DND-41 (cell line): ENCODE measurements at places on chromosomes 1 and 21.

DNA sequence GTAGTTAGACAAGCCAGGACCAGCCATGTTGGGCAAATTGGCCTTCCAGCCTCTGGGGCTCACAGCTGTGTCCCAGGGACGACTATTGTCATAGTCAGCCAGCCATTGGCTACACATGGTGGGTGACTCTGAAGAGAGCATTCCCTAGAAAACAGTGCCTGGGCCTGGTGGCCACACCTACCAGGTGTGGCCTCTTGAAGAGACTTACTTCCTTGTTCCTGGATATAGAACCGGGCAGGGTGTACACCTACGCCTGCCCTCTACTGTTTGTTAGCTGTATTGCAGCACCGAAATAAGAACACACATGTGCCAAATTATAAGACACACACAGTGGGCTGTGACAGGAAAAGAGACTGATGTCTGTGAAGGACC is 134.6 kb upstream of the ARHGEF16 start:
- peak; percentile 56 for DNase-seq

DNA sequence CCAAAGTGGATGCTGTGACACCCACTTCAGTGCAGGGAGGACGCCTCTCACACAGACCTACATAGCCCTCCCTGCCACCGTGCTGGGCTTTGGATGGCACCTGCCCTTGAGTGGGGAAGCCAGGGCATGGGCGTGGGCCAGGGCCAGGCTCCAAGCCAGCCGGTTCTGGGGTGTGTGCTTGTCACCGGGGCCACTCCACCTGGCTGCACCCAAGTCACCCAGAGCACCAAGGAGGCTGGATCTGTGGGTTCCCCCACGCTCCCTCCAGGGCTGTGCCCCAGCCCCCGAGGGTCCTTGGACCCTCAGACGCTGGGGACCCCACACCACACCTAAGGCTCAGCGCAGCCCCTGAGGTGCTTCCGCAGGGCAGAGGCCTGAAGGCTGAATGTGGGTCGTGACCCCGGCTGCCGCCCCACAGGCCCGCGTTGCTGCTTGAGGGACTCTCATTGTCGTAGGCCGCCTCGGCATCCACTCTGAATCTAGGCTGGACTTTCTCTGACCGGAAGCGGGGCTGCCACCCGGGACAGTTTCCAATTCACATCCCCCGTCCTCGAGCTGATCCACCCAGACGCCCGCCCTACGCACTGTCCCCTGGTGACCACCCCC is 1.5 kb downstream of the MXRA8 start:
- no peak for DNase-seq

DNA sequence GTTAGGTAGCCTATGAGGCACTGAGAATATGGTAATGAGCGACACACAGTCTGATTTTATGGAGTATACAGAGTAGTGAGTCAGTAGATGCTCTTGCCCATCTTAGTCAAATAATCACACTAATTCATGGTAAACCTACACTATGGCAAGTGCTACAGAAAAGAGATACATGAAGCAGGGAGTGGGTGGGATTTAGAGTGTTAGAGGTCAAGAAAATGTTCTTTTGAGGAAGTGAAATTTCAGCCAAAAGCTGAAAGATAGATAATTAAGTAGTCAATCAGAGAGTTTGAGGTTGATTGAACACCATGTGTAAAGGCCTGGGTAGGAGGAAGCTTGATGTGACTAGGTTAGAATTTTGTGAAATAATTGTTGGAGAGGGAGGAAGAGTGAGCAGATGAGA is 14.7 kb downstream of the MDM4 start:
- DNase-seq = no peak

DNA sequence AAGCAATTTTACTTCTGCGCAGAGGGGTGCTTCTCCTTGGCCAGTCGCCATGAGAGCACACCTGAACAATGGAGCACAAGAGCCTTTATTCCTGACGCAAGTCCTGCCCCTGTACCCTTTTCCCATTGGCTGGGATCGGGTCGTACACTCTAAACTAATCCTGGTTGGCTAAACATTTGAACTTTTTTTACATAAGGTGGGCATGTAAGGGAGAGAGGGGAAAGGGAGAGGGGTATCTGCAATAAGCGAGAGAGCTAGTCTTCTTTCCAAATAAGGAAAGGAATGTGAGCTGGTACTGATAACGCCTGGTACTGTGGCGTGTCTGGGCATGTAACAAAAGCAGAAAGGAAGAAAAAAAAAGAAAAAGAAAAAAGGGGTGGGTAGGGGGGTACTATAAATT is 21.8 kb downstream of the MFSD2A start:
- DNase-seq = no peak

DNA sequence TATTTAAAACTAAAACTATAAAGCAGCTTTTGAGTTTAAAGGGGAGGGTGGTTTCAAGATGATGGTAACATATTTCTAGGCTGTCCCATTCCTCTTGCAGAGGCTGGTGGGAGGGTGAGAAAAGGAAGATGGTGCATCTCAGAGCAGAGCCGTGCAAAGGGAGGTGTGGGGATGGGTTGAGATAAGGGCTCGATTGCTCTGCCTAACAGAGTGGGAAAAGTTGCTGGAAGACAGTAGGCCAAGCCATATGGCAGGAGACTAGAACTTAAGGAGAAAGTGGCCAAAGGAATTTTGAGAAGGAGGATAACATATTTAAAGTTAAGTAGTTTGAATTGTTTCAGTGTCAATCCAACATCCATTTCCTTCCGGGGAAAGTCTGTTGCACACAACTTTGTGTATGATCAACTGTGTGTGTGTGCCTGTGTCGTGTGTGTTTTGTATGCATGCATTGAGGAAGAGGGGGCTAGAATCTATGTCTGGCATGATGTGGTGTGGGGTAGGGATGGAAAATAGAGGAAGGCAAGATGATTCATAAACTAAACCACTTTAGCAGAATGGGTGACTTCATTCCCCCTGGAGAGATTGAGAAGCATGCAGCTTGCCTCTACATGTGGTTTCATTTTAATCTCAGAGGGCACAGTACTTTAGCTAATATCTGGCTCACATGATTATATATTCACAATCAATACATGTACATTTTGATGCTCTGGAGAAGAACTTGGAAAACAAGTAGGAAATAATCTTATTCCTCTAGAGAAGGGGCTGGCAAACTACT is 145.0 kb upstream of the DNAH14 start:
- peak; percentile 23 for DNase-seq

- no peak for DNase-seq
Observed at GRCh38 chr1:111911776-111912515, 77.5 kb downstream of the KCND3 start.

- DNase-seq = no peak
Observed at GRCh38 chr1:207647671-207648333, 2.9 kb downstream of the CR1L start.

DNA sequence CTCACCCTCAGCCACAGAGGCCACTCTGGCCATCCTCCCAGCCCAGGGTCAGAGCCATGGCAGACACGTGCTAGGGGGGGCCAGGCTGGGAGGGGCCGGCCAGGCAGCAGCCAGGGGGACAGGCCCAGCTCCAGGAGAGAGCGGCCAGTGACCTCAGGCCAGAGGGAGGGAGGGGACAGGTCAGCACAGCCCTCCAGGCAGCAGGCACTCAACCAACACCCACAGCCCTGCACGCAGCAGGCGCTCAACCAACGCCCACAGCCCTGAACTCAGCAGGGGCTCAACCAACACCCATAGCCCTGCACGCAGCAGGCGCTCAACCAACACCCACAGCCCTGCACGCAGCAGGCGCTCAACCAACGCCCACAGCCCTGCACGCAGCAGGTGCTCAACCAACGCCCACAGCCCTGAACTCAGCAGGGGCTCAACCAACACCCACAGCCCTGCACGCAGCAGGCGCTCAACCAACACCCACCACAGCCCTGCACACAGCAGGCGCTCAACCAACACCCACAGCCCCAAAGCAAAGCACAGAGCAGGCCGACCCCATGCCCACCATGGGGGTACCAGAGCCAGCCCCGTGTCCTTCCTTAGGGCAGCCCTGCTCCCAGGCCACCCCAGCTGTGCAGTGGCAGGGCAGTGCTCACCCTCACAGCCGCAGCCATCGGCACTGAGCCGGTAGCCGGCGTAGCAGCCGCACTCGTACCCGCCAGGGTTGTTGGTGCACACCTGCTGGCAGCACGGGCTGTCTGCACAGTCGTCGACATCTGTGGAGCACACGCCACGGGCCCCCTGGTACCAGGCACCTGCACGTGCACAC is 55.9 kb downstream of the ARHGEF16 start:
- no peak for DNase-seq
